Fibroblast of the aortic adventitia (primary cell): ENCODE measurements at places on chromosomes 1 and 21.

- no peak for DNase-seq
These were observed 84.3 kb upstream of the HP1BP3 start for GRCh38 chr1:20871419-20871818.

DNA sequence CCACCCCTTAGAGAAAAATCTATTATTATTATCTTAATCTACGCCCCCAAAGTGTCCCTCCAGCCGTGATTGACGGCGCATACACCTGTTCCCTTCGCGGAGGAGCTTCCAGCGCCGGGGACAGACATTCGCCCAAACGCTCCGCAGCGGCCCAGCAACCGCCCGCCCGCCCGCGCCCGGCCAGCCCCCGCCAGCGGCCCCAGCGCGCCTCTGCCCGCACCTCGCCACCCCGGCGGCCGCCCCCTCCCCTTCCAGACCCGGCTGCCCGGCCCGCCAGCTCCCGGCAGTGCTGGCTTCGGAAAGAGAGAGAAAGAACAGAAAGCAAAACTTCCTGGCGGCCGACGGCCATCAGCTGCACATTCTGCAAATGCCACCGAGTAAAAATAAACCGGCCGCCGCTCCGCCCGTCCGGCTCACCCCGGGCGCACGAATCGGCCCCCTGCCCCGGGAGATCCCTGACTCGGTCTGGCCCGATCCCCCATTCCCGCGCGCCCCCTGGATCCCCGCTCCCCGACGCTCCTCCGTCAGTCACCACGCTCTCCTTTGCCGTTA is 1.6 kb downstream of the CASZ1 start:
- DNase-seq = no peak

DNA sequence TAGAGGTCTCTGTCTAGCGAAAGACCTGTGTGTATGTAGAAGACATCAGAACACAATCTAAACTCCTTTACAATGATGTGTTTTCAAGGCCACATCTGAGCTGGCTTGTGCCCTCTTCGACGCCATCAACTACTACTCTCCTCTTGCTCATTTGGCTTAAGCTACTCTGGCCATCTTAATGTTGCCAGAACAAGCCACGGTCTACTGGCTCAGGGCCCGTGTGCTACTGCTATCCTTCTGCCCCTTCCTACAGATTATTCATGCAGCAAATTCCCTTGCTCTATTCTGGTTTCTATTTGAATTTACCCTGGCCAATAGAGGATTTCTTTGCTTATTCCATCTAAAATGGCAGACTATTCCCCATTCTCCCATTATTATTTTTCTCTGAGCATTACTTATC is 121.7 kb downstream of the ZZZ3 start:
- no peak for DNase-seq

DNA sequence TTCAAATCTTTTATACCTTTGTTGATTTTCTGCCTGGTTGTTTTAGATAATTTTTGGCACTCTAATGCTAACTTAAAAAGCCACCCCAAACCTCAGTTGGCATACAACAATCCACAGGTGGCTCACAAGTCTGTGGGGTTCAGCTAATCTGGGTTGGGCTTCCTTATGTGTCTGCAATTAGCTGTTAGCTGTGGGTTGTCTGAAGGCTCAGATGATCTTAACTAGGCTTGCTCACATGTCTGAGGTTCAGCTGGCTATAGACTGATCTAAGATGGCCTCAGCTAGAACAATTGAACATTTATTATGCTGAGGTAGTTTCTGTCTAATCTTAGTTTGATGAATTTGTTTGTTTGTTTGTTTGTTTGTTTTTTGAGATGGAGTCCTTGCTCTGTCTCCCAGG is 44.9 kb upstream of the ADAR start:
- no peak for DNase-seq

DNA sequence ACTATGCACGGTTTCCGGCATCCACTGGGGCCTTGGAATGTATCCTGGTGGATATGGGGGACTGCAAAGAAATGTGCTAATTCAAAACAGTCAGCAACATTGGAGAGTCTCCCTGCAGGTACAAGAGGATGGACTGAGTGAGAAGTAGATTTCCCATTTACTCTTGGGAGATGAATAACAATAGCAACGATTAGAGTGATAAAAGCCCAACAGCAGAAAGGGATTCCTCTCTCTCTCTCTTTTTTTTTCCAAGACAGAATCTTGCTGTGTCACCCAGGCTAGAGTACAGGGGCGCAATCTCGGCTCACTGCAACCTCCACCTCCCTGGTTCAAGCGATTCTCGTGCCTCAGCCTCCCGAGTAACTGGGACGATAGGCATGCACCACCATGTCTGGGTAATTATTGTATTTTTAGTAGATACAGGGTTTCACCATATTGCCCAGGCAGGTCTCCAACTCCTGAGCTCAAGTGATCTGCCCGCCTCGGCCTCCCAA is 5.0 kb upstream of the SHCBP1L start:
- DNase-seq = no peak
